Hematopoietic multipotent progenitor cell treated with erythropoietin and hydrocortisone succinate and interleukin-3 and kit ligand, for 15 days (in vitro differentiated cells): ENCODE measurements at places on chromosomes 2 and 18.

- no peak for DNase-seq
Observed at GRCh38 chr2:74959106-74959751, 786 bp downstream of the POLE4 start.

- no peak for DNase-seq
Observed at GRCh38 chr2:45750484-45750883, 99.0 kb downstream of the PRKCE start.

DNA sequence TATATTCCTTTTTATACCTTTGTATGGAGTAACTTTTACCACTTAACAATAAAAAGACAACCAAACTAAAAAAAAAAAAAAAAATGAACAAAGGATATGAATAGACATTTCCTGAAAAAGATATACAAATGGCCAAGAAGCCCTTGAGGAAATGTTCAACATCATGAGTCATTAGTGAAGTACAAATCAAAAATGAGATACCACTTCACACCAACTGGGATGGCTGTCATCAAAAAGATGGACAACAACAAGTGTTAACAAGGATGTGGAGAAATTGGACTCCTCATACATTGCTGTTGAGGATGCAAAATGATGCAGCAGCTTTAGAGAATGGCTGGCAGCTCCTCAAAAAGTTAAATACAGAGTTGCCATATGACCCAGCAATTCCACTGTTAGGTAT is 22.6 kb upstream of the SCYGR2 start:
- DNase-seq = no peak

DNA sequence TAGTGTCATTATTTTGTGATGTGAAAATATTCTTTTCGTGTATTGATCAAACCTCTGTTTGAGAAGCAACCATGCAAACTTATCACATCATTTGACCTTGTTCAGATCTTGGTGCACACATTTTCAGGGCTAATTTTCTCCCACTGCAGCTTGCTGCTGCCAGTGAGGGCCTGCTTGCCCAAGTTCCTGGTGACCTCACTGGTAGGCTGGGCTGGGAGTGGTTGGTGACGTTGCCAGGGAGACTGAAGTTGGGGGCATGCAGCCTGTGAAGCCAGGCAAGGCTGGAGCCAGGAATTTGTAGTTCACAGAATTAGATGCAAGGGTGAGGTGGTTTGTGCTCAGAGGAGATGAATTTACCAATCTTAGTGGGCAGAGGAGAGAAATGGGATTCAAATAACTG is 38.5 kb downstream of the PARD3B start:
- no peak for DNase-seq

DNA sequence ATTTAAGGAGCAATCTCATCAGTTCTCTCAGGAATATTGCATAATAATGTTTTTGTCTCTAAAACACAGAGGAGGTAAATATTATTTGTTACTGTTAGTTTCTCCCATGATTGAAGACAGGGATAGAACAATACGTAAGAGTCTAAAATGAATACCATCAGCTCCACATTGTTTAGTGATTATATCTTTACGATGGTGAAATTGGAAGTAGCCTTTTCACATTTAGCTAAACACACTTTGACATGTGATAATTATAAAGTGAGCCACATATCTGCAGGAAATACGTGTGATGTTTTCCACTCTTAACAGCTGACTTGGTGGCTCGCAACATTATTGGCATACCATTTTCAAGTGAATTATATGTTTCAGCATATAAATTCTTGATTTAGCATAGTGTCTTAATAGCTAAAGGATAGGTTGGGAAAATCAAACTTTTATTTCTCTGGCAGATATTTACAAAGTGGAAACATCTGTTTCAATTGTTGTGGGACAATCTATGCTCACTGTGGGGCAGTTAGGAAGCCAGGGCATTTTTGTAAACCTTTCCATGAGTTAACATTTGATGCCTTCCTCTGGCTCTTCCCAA is 208.1 kb upstream of the RASGRP3 start:
- DNase-seq = no peak

GRCh38 chr18:3007491-3007890 is 5.5 kb downstream of the LPIN2 start:
- DNase-seq = no peak
